CD4-positive, alpha-beta T cell treated with Interleukin-4 for 4 hours (primary cell): ENCODE measurements at places on chromosomes 5 and 9.

DNA sequence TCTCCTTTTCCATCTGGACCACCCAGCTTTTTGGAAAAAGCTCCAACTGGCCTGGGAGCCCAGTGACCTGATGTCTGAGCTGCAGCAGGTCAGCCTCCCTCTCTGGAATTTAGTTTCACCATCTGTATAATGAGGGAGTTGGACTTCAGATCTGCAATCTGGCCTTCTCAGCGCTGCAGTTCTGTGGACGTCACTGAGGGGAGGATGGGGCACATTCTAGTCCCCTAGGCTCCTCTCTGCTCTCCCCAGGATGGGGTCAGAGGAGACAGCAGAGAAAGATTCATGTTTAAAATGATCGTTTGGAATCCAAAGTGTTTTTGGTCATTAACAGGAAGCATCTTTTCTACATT, 10.2 kb downstream of the OR13J1 start:
- no peak for DNase-seq

DNA sequence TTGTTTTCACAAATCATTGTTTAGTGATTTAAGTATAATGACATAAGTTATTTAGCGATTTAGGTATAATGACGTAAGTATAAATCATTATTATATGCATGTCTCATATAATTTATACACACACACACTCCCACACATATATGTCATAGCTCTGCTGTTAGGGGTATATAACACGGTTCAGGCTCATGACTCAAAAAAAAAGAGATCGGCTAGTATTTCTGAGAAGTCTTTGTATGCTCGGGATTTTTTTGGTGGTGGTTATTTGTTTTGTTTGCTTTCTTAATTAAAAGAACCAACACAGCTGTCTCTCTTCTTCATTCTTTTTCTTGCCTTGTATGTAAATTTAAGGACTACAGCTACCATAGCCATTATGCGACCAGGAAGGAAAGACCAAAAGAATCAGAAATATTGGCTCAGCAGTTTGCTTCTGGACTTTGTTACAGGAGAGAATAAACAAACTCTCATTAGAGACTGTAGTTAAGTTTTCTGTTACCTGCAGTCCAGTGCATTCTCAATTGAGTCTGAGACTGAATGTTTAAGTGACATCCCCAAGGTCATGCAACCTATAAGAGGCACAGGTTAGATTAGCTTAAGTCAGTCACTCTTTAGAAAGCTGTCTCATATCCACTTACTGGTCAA, 83.2 kb upstream of the NREP start:
- DNase-seq = no peak

GRCh38 chr9:93949694-93950449, 5.3 kb downstream of the BARX1 start:
- DNase-seq = no peak

- no peak for DNase-seq
Observed at GRCh38 chr9:75812141-75812540, 78.3 kb upstream of the PCSK5 start.

DNA sequence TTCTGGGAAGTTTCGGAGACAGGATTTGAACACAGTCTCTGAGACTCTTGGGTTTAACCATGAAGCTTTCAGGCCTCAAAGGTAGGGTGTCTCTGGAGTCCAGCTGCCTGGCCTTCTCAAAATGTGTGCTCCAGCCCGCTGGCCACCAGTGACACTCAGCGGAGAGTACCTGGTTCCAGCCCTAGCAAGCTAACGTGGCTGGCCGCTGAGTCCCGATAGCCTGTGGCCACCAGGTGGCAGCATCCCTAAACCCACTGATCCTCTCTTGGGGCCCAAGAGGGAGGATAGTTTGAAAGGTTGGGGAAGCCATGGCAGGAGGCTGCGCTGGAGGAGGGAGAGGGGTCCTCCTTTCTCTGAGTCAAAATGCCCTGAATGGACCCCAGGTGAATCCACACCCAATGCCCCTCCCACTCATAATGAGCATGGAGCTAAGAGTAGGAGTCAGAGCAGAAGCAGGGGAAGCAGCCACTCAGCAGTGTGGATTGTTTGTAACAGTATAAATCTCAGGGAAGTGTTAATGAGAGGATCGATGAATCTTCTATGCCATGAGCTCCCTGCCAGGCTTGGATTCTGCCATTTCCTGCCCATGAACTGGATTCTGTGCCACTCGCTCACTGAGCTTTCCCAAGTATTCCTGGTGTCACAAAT, 5.4 kb upstream of the TIFAB start:
- DNase-seq = peak; percentile 41

DNA sequence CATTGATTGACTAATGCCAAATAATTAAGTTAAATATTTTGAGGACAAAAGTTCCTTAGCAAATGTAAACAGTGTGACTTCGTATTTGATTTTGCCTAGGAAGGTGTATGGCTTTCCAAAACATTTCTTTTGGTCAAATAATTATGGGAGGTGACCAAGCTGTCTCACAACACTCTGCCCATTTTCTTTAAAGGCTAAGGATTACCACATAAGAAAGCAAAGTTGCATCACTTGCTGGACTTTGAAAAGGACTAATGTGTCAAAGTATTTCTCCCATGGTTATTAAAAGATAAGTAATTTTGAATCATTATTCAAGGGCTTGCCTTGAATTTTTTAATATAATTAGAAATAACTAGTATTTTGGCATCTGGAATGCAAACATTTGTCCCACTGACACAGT, 74.7 kb downstream of the HAPLN1 start:
- no peak for DNase-seq

DNA sequence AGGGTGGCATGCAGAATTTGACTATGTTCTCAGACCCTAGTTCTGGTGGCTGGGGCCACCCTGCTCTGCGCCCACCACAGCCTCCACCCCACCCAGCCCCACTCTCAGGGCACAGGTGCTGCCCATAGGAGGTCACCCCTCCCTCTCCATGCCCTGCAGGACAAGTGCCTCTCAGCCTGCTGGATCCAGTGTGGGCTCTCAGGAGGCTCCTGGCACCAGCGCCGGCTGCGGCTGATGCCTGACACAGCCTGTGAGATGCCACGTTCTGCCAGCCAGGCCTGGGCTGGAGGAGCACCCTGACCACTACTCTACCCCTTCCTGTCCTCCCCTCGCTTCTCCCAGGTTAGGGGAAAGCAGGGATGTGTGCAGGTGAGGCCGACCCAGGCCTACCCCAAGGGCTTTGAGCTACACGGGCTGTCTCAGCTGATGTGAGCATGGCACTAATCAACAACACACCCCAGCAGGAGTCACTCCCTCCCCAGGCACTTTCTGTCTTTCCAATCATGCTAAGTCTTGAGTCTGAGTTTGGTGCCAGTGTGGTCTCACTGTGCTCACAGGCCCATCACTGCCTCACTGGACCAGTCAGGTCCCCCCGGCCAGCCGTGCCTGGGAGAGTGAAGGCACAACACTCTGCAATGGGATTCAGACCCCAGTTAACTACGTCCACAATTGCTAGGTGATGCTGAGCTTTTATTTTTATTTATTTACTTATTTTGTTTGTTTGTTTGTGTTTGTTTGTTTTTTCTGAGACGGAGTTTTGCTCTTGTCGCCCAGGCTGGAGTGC, 12.1 kb upstream of the BARX1 start:
- DNase-seq = no peak

DNA sequence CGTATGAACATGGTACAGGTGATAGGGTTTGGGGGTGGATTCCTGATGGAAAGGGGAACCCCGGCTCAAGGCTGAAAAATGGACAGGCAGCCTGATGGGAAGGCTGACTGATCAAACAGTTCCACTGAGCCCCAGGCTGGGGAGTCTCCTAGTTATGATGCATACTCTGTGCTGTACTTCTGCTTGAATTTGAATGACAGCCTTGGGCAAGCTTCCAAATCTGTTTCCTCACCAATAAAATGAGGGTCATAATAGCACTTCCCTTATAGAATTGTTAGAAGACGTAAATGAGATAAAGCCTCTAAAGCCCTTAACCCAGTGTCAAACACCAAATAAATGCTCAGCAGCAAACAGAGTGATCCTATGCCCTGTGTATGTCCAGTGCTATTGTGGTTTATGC, 478.5 kb upstream of the DMAC1 start:
- DNase-seq = no peak

- no peak for DNase-seq
Observed at GRCh38 chr9:129023036-129023907, 4.9 kb downstream of the SH3GLB2 start.

GRCh38 chr5:30926218-30926617, 267.3 kb upstream of the CDH6 start:
- no peak for DNase-seq

DNA sequence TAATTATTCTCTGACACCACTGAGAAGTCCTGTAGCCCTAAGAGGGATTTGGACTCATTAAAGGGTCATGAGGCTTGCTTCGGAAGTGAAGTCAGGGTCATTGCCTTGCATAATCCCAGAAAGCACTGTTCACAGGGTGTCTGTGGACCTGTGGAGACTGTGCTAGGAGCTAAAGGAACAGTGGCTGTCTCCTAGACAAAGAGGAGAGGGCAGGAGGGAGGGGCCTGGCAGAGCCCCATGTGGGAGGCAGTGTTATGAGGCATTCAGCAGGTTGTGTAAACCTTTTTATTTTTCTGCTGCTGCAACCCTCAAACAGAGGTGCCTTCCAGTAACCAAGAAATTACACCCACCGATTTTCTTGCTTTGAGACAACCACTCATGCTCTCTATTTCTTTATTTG, 3.3 kb downstream of the TMEM174 start:
- no peak for DNase-seq

GRCh38 chr5:158869092-158869491, 230.6 kb downstream of the EBF1 start:
- DNase-seq = no peak

DNA sequence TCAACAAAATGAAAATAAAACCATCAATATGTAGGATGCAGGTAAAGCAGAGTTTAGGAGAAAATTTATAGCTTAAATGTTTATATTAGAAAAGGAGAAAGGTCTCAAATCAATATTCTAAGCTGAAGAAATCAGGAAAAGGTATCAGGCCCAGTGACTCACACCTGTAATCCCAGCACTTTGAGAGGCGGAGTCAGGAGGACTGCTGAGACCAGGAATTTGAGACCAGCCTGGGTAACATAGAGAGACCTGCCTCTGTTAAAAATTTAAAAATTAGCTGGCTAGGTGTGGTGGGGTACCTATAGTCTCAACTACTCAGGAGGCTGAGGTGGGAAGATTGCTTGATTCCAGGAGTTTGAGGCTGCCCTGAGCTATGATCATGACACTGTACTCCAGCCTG, 32.2 kb downstream of the CCDC69 start:
- DNase-seq = no peak

GRCh38 chr9:78601957-78602565, 305.1 kb downstream of the PSAT1 start:
- peak; percentile 7 for DNase-seq

GRCh38 chr5:9230355-9230754, 315.5 kb downstream of the SEMA5A start:
- DNase-seq = no peak

- DNase-seq = no peak
Observed at GRCh38 chr5:75412111-75412990, 75.3 kb downstream of the HMGCR start.

DNA sequence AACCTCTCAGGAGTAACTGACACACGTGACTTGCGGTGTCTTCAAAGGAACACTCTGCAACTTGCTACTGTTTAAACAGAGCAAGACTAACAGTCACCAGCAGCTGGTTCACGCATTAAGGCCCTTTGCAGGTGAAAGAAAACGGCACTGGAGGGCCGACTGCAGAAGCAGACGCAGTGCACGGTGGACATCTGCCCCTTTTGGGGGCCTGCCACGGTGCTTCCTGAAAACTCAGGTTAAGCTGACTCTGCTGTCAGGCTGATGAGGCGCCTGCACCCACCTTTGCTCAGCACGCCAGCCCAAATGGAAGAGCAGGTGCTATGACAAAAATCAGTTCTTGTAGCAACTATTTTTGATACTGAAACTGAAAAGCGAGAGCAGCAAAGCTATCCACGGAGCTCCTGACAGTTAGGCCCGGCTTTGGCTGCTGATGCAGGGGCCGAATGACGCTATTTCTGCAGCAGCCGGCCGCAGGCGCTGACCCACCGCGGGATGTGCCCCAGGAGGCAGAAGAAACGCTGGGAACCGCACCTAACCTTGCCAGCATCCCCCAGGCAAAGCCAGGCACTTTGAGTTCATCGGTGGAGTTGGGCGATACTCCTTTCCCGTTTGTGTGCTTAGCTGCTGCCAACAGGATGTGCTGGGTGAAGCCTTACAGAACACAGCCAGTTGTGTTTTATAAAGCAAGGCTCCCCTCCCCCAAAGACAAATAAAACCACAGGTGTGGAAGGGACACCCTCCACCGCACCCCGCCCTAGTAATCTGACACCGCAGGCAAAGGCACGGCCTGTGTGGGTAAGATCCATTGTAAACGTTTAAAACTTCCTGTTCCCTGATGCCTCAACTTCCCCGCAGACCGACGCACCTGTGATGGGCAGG, 21.1 kb upstream of the TERT start:
- DNase-seq = peak; percentile 63

DNA sequence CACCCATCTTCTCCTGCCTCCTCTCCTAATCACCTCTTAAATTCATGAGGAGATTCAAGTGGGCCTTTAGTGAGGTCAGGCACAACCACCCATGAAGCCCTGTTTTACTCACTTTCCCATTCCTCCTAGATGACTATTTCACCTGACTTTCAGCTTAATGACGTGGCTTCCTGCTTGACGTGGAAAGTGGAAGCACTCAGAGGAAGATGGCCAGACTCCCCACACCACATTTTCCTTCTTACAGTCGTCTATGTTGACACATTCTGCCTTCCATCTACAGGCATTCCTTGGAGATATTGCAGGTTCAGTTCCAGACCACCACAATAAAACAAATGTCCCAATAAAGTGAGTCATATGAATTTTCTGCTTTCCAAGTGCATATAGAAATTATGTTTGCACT, 146.4 kb upstream of the TAS2R1 start:
- DNase-seq = no peak

- DNase-seq = no peak
Observed at GRCh38 chr9:132168347-132168746, 6.5 kb downstream of the NTNG2 start.

- no peak for DNase-seq
Observed at GRCh38 chr5:103446813-103447212, 115.8 kb downstream of the NUDT12 start.

DNA sequence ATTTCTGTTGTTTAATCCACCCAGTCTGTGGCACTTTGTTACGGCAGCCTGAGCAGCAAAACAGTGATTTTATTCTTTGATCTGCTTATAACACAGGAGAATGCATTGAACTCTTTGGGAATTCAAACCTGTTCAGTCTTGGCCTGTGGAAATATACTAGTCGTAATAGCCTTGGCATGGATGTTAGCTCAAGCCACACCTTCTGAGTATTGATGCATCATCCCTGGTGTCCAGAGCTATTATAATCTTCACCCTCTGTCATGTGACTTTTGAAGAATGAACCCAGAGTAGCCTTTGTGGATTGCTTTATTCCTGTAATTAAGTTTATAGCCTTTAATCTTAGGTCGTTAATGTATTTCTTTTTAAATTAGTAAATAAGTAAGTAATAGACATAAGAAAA, 50.8 kb upstream of the TEX48 start:
- DNase-seq = no peak
